Activated T-cell treated with anti-CD3 and anti-CD28 coated beads for 1 hour (primary cell): ENCODE measurements at places on chromosomes 16 and 17.

DNA sequence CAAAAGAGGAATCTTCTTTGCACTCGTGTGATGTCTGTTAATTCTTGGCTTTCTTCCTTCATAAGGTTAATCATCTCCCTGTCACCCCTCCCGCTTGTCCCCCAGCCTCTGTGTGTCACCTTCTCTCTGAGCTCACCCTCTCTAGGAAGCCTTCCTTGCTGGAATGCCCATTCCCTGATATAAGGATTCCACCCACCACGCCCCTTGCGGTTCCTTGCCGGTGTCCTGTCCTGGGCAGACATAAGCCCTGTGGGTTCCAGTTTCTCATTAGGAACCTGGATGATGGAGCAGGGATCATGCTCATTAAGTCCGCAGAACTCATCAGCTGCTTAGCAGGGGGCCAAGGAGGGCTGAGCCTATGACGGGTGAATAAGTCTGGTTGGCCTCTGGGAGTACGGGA is 559.3 kb downstream of the MAF start:
- no peak for DNase-seq

DNA sequence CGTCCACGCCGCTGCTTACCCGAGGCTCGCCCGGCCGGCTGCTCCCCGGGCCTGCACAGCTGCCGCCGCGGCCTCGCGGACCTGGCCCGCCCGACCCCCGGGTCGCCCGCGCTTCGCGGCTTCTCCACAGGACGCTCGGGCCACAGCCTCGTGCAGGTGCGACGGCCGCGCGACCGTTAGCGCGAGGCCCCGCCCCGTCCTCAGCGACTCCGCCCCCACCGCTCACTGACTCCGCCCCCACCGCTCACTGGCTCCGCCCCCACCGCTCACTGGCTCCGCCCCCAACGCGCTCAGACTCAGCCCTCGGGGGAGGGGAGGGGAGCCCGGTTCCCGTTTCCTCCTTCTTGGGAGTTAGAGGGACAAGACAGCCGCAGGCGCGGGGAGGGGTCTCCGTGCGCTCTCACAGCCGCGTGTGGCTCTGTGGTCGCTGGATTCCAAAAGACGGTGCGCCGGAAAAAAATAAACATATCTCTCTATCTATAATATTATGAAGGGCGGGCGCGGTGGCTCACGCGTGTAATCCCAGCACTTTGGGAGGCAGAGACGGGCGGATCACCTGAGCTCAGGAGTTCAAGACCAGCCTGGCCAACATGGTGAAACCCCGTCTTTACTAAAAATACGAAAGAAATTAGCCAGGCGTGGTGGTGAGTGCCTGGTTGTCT is at the start of gene MEIOB:
Gene MEIOB (minus strand): TSS at position 191 of the 662 bp plus-strand sequence. CDS start 3,989 bp downstream, outside the sequence.
- DNase-seq: peak; percentile 17

DNA sequence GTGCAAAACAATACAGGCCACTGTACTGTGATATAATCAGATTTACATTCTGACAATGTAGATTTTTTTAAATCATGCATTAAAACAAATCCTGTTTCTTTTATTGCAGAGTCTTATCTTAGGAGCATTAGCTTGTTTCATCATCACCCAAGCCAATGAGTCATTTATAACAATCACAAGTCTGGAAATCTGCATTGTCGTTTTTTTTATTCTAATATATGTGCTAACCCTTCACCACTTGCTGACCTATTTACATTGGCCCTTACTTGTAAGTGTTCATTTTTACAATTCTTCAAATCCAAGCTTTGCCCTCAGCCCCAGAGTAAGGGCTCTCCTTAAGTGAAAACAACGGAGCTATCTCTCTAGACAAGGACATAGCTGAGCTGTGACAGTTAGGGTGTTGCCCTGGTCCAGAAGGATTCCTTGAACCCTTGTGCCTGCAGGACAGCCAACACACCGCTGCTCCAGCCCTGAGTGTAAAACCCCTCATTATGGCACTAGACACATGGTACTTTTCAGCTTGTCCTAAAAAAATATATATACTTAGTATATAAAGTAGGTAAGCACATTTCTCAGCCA is 3.7 kb downstream of the CMTM1 start:
- no peak for DNase-seq

DNA sequence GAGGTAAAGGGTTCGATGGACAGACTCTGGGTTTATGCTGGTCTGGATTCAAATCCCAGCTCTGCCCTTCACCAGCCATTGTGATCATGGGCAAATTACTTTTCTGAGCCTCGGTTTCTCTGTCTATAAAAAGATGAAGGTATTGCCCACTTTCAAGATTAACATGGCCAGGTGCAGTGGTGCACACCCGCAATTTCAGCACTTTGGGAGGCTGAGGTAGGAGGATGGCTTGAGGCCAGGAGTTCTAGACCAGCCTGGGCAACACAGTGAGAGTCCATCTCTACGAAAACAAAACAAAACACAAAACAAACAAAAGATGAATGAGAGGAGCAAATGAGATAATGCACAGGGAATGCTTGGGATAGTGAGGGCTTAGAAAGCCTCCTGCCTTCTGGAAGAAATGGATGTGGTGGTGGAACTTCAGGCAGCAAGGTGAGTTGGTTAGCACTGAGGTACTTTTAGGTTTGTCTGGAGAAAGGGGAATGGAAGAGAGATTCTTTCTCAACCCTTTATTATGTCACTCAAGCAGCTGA is 8.5 kb downstream of the ADGRG3 start:
- no peak for DNase-seq

- no peak for DNase-seq
Measured at GRCh38 chr17:2076087-2076984, 21.4 kb downstream of the HIC1 start.

DNA sequence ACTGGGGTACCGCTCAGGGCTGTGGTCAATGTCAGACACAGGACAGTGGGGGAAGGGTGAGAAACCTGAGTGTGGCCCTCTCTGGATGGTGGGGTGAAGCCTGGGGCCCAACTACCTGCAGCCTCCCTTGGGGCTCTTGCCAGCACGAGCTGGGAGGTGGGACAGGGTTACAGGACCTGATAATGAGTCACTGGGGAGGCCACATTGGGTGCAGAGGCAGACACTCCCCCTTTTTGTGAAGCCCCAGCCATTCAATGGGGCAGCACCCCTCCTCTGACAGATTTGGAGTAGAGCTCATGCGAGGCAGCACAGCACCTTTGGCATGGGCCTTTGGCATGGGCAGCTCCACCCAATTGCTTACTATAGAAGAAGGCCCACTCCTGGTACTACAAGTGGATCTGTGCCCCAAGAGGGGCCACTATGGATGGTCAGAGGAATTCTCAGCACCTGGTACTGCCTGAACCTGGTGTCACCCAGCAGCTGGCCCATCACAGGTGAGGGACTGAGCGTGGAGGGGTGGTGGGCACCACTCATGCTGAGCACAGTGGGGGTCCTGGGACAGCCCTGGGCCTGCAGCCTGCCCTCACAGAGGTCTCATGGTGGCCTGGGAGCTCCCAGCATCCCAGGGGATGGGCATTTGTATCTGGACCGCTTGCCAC is 45.2 kb upstream of the SMPD3 start:
- DNase-seq: no peak
